Activated CD8-positive, alpha-beta T cell treated with anti-CD3 and anti-CD28 coated beads for 36 hours (primary cell): ENCODE measurements at places on chromosomes 13 and 19.

- DNase-seq, result no peak
These were observed 9.7 kb upstream of the SLITRK5 start for GRCh38 chr13:87661471-87661870.

- no peak for DNase-seq
These were observed at the start of gene TINCR for GRCh38 chr19:5567360-5567969. Gene TINCR, minus strand, starts transcription at chr19:5567953.

- DNase-seq, result no peak
These were observed 793.9 kb upstream of the PCDH20 start for GRCh38 chr13:62209529-62209928.

GRCh38 chr13:111470933-111471332 lies 150.5 kb downstream of the TEX29 start:
- DNase-seq, result no peak

GRCh38 chr13:54709546-54709945 lies 1680.9 kb downstream of the OLFM4 start:
- no peak for DNase-seq

- no peak for DNase-seq
These were observed 54.5 kb downstream of the DNAJC15 start for GRCh38 chr13:43077906-43078305.

DNA sequence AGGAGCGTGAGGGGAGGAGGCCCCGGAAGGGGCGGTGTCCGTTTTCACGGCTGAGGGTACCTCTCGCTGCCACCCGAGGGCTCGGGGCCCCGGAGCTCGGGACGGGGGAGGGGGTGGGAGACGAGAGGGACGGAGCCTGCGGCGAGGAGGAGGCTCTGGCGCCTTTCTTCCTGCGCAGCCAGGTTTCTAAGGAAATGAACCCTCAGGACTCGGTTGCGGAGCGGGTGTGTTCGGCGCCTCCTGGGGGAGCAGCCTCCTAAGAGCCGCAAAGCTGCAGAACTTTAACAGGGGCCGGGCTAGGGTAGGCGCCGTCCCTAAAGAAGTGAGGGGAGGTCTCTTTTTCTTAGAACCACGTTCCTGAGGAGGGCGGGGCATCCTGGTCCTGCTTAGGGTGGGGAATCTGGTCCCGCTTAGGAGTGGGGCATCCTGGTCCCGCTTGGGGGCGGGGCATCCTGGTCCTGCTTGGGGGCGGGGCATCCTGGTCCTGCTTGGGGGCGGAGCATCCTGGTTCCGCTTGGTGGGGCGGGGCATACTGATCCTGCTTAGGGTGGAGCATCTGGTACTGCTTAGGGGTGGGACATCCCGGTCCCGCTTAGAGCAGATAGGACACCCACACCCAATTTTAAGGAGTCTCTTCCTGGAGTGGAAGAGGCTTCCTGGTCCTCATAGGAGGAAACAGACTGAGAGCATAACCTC lies 6.2 kb downstream of the SYT5 start:
- DNase-seq, result peak; percentile 55

GRCh38 chr19:55086730-55087541 lies 11.3 kb downstream of the EPS8L1 start:
- DNase-seq, result peak; percentile 75
